K562 (cell line): ENCODE measurements at places on chromosomes 1 and 21. TPM values are rescaled to one million over a fixed set of nuclear protein-coding genes. Genes with fewer than 3 reads are reported as not detected.

- no peak for DNase-seq
Measured at GRCh38 chr21:17532292-17532691, 19.4 kb downstream of the CXADR start.

GRCh38 chr1:17831597-17831996 is 76.5 kb downstream of the ACTL8 start:
- peak; percentile 54 for DNase-seq

- no peak for DNase-seq
Measured at GRCh38 chr1:119440721-119441307, 25.9 kb downstream of the HSD3B2 start.

DNA sequence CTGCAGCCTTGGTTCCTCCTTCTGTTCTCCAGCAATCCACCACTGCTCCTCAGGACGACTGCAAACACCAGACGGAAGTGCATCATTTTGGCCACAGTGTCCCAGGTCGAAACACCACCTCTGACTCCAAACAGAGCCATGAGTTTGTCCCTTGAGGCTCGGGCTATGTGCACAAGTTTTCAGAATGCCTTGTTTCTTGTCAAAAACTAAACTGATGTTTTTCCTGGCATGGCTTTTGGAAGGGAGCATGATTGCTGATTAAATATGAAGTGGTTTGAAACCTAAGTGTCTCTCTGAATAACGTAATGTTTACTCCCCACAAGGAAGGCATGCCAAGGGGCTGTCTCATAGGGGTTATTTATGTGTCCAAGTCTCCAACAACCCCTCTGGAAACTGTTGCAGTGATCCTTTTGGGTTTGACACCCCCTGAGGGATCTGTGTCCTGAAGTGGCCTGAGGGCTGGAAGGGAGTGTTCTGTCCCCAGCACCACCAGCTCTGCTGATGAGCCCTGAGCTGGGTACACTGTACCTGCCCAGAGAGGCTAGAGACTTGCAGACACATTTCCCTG is 132.7 kb downstream of the PLPP3 start:
- no peak for DNase-seq

The PEAR1 gene
- total RNA-seq = 5.2 and 6.1 TPM in 2 replicates

GRCh38 chr1:173112129-173112528 is 61.4 kb upstream of the TNFSF18 start:
- DNase-seq = no peak

The NUDT4B gene
- total RNA-seq = 2.8 TPM in 1 of 2 replicates, not detected in the other

GRCh38 chr1:16138772-16139221 is 17.1 kb downstream of the EPHA2 start:
- DNase-seq = no peak

- DNase-seq = no peak
Measured at GRCh38 chr21:45533846-45534635, 8.2 kb downstream of the SLC19A1 start.

The MLLT11 gene
- total RNA-seq = 19.4 and 20.5 TPM in 2 replicates

The SYDE2 gene
- 6.0 and 6.4 TPM in 2 replicates for total RNA-seq

DNA sequence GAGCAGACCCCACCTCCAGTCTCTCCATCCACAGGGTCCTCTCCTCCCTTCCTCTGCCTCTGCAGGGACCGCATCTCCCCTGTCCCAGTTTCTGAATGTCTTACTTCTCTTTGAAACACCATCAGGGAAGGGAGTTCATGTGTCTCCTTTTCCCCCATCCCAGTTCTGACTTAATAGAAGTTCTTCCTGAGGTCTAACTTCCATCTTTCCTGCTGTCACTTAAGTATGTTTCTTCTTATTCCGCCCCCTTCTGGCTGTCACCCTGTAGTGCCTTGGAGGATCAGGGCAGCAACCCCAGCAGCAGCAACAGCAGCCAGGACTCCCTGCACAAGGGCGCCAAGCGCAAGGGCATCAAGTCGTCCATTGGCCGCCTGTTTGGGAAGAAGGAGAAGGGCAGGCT is 29.3 kb downstream of the MYOG start:
- DNase-seq = no peak
